SJSA1 (cell line): ENCODE measurements at places on chromosomes 2 and 18.
A peak's percentile ranks its signal among the peaks of the same experiment; 100 is the strongest.

DNA sequence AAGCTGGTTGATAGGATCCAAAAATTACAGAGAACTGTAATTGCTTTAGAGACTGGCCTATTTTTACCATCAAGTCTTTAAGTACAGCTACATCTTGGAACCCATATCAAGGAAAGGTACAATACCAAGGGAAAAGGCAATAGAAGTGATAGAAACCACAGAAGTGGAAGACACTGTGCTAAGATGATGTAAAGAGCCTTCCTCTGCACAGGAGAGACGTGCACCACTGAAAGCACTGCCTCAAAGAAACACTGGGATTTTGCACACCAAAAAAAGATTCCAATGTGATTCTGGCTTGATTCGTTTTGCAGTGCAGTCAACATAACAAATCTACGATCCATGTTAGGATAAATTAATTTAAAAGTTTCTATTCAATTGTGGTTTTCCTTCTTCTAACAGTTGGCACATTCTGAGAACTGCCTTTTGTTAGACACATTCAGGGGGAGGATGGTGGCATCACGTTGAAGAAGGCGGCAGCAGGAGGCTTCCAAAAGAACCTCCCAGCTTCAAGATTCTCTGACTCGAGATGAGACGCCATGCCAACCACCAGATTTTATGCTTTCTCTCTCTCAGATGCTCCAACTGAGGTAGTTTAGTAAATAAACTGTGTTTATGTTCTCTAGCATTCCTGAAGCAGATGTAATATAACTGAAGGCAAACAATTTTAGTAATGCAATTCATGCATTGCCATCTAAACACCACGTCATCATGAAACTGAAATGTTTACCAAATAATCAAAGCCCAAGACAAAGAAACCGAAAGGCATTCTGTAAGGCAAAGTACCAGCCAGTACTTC lies 102.9 kb downstream of the BCL2 start:
- H3K36me3 ChIP-seq = no peaks in the 10 kb centered on the region
- H3K27ac ChIP-seq = peak overlapping the region; percentile 74
- peaks cover 26% of the 10 kb centered on the region for H3K4me1 ChIP-seq

DNA sequence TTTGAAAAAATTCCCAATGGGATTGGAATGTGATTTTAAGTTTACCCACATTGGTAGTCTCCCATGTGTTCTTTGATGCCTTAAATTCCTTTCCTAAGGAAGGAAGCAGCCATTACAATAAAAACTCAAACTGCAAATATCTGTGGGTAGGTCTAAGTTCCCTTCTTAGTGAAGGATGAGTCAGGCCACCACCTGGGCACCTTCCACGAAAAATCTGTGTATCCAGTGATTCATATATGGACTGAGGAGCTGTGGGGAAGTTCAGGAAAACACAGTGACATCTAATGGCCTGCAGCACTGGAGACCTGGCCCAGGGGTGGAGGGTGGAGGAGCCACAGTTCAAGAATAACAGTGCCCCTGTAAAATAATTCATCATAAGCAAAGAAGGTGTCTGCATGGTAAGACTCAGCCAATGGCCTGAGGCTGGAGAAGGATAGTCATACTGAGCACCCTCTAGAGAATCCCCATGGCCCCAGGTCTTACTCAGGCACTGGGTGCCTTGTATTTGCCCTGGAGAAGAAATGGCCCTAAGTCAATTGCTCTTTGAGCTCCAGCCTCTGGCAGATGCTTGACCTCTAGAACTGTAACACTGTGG lies 248.6 kb downstream of the SP3 start:
- H3K36me3 ChIP-seq = no peaks in the 10 kb centered on the region
- H3K27me3 ChIP-seq = no peaks in the 10 kb centered on the region
- H3K4me1 ChIP-seq = no peaks in the 10 kb centered on the region
- no peak for DNase-seq

DNA sequence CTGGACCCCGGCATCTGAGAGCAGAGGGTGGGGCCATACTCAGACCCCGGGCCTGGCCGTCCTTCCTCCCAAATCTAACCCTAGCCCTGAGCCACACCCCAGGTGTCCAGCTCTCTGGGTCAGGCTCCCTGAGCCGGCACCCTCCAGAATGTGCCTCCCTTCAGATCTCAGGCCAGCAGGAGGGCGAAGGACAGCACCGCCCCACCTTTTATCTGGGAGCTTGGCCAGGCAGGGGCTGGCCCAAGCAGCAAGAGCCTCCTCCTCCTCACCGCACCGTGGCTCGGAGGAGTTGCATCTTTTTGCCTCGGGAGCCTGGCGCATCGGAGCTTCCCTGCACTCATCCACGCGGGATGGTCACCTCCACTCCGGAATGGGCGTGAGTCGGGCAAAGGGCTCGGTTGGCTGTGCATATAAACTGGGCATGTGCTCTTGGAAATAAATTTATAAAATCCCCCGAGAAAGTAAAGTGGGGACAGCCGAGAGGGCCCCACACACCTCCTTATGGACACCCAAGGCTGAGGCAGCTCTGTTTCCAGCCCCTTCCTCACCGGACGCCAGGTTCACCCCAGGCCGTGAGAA lies 69.1 kb upstream of the CTDP1 start:
- DNase-seq = no peak
- H3K4me1 ChIP-seq = peaks cover 23% of the 10 kb centered on the region
- peak overlapping the region; percentile 87 for H3K27ac ChIP-seq
- H3K36me3 ChIP-seq = no peaks in the 10 kb centered on the region
- H3K4me3 ChIP-seq = no peak overlapping the region

DNA sequence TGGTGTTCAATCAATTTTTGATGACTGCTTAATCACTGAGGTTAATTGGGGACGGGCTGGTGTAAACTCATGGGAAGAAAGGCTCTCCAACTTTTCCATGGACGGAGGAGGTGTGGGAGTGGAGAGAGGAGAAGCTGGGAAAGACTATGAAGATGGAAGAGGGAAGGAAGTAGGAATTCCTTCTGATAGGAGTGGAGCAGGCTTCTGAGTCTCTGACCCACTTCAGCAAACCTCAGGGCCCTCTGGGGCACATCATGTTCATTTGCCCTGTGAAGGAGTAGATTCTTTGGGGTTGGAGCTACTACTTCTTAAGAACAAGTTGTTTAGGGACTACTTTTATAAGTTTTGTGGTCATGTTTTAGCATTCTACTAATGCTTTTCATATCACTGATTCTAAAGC lies 87.0 kb upstream of the MAP4K3 start:
- H3K4me1 ChIP-seq = peaks cover 28% of the 10 kb centered on the region
- no peak for DNase-seq
- no peaks in the 10 kb centered on the region for H3K36me3 ChIP-seq

DNA sequence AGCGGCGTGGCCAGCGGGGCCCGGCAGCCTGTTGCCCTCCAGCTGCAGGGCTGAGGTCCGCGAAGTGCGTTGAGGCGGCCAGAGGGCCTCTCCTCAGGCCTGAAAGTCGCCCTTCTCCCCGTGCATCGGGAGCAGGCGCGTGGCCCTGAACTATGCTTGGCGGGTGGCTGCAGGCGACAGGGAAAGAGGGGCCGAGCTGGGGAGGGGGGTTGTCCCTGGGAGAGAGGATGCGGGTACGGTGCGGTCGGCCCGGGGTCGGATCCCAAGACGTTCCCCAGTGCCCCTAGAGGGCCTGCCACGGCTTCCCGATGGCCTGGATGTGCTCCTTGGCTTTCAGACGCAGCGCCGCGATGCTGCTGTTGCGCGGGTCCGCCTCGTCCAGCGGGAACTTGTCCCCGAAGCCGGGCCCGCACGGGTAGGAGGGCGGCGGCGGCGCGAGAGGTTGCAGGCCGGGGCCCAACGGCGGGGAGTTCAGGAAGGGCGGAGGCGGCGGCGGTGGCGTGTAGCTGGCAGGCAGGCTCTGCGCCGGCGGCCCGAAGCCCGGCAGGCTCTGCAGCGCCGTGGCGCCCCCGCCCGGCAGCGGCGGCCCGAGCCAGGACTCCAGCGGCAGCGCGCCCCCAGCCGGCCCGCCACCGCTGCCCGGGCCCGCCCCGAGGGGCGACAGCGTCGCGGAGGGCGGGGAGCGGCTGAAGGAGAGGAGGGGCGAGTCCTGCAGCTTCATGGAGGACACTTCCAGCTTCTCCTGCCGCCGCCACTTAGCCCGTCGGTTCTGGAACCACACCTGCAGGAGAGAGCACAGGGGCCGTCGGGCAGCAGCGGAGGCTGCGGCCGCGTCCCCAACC lies 4.3 kb downstream of the RAX start:
- no peak for DNase-seq
- H3K27ac ChIP-seq = no peak overlapping the region
- H3K27me3 ChIP-seq = peaks cover 100% of the 10 kb centered on the region
- H3K4me3 ChIP-seq = peak overlapping the region; percentile 10; the same call in 1 of the 2 replicates
- no peaks in the 10 kb centered on the region for H3K36me3 ChIP-seq
- peaks cover 21% of the 10 kb centered on the region for H3K4me1 ChIP-seq

GRCh38 chr2:240399419-240400324 lies 35.8 kb upstream of the GPC1 start:
- no peaks in the 10 kb centered on the region for H3K27me3 ChIP-seq
- H3K27ac ChIP-seq = no peak overlapping the region
- no peaks in the 10 kb centered on the region for H3K4me1 ChIP-seq
- no peak overlapping the region for H3K4me3 ChIP-seq

GRCh38 chr2:205563646-205564045 lies 118.7 kb upstream of the NRP2 start:
- no peaks in the 10 kb centered on the region for H3K36me3 ChIP-seq
- H3K27me3 ChIP-seq = no peaks in the 10 kb centered on the region
- H3K27ac ChIP-seq = no peak overlapping the region
- H3K4me1 ChIP-seq = no peaks in the 10 kb centered on the region

DNA sequence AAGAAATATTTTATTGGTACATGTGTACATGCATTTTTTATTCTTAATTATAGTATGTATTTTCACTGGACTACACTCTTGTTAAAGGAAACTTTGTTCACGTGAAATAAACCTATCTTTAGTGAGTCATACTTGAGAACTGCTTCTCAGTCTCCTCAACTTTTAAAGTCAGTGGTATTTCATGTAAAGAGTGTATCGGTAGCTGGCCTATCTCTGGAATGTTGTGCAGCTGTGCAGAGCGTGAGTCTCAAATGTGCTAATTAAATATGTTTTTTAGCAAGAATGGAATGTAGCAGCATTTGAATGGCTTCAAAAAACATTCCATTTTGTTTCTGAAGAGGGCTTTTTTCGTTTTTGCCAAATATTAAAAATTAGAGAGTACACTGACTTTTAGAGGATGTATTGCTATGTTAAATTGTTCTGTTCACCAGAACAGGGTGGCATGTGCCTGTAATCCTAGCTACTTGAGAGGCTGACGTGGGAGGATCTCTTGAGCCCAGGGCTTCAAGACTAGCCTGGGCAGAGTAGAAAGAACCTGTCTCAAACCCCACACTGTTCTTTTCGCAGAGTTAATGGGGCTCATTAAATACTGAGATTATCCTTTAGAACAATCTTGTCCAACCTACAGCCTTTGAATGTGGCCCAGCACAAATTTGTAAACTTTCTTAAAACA lies 14.3 kb downstream of the SPTBN1 start:
- no peak overlapping the region for H3K4me3 ChIP-seq
- no peak overlapping the region for H3K27ac ChIP-seq
- no peaks in the 10 kb centered on the region for H3K27me3 ChIP-seq
- H3K36me3 ChIP-seq = 0 out of 2 replicates have a peak, but pooled peaks cover 4% of the 10 kb centered on the region

DNA sequence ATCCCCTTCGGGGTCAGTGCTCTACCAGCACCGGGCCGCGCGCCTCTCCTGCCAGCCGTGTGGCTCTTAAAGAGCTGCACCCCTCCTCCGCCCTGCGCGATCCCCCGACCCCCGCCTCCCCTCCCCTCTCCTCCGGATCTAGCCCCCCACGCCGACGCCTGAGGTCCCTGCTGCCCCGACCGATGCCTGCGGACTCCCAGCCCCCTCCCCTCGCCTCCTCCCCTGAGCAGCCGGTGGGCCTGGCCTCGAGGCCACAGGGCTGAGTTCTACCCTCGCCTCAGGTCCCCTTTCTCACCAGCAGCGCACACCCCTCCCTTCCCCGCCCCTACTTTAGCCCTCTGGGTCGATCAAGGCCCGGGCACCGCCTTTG lies 5.8 kb upstream of the SIX3 start:
- peaks cover 18% of the 10 kb centered on the region for H3K4me1 ChIP-seq
- no peak overlapping the region for H3K4me3 ChIP-seq
- H3K27ac ChIP-seq = no peak overlapping the region
- H3K27me3 ChIP-seq = peaks cover 60% of the 10 kb centered on the region
- no peak for DNase-seq

GRCh38 chr18:10013621-10014543 lies 100.1 kb downstream of the VAPA start:
- H3K4me1 ChIP-seq = peaks cover 54% of the 10 kb centered on the region
- no peak overlapping the region for H3K4me3 ChIP-seq

DNA sequence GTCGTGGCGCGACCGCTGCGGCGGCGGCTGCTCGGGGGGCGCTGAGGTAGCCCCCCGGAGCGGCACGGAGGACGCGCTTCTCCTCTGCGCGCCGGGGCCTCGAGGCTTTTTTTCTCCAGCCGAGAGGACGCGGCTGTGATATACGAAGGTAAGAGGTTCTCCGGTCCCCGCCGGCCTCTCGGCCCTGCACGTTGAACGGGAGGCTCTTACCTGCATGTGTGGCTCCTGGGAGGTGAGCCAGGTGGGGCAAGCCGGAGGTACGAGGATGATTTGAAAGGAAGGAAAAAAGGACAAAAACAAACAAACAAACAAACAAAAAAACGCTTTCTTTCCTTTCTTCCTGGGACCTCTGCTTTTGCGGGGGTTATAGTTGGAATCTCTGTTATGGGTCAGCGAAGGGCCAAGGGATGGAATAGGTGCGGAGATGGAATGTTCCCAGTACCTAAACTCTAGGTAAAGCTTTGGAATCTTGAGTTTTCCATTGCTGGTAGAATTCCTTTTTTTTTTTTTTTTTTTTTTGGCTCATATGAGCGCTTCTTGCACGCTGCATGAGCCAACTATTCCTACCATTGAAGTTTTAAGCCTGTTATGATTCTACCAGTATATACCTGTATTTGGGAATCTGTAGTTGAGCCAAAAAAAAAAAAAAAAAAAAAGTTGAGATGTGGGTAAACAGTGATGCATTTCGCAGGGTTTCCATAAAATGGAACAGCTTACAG lies 674 bp downstream of the PTPN4 start:
- peaks cover 8% of the 10 kb centered on the region for H3K4me1 ChIP-seq
- no peaks in the 10 kb centered on the region for H3K27me3 ChIP-seq
- peak overlapping the region; percentile 67 for H3K4me3 ChIP-seq
- DNase-seq = no peak
- peak overlapping the region; percentile 38 for H3K27ac ChIP-seq

DNA sequence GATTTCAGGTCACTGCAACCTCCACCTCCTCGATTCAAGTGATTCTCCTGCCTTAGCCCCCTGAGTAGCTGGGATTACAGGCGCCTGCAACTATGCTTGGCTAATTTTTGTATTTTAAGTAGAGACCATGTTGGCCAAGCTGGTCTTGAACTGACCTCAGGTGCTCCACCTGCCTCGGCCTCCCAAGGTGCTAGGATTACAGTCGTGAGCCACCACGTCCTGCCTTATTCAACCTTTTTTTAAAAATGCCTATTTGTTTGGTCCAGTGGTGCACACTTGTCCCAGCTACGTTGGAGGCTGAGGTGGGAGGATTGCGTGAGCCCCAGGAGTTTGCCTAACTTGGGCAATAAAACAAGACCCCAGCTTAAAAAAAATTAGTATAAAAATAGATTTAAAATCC lies 43.3 kb downstream of the CYP20A1 start:
- H3K4me1 ChIP-seq = peaks cover 16% of the 10 kb centered on the region
- no peak for DNase-seq
- H3K36me3 ChIP-seq = peaks cover 38% of the 10 kb centered on the region
- no peak overlapping the region for H3K4me3 ChIP-seq
- H3K27me3 ChIP-seq = no peaks in the 10 kb centered on the region
